Fibroblast of gingiva (primary cell): ENCODE measurements at places on chromosomes 13 and 19.

DNA sequence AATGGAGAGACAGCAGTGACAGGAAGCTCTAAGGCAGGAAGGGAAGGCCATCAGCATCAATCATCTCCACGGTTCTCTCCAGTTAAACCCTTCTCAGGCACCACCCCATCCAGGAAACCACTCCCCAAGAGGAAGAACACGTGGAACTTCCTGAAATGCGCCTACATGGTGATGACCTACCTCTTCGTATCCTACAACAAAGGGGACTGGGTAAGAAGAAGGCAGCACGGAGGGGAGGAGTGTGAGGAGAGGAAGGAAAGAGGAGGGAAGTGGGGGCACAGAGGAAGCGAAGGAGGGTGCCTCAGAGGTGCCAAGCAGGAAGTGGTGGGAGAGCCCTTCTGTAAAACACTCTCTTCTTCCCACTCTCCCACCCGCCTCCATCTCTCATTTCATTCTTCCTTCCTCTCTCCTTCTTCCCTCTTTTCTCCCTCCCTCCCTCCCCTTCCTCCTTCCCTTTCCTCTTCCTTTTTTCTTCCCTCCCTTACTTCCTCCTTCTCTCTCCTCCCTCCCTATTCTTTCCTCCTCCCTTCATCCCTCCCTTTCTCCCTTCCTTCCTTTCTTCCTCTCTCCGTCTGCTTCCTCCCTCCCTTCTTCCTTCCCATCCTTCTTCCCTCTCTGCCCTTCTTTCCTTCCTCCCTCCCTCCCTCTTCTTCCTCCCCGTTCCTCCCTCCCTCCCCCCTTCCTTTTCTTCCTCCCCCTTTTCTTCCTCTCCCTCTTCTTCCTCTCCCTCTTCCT, 12.6 kb downstream of the ZSCAN5A start:
- DNase-seq: no peak

GRCh38 chr13:48563626-48564025, 30.7 kb upstream of the RCBTB2 start:
- no peak for DNase-seq

DNA sequence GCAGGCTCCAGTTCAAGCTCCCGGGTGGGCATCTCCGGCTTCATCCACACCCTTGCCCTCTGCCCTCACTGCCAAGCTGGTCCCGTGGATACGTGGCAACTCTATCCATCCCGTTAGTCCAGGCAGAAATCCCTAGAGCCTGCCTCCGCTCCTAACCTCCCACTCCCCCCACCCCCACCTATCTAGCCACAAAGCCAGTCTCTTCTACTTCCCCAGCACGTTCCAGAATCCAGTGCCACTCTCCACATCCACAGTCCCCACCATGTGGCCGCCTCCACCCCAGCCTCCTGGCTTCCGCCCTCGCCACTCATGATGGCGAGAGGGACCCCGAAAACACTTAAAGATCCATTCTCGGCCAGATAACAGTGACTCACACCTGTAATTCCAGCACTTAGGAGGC, 3.8 kb downstream of the YIPF2 start:
- DNase-seq: no peak

DNA sequence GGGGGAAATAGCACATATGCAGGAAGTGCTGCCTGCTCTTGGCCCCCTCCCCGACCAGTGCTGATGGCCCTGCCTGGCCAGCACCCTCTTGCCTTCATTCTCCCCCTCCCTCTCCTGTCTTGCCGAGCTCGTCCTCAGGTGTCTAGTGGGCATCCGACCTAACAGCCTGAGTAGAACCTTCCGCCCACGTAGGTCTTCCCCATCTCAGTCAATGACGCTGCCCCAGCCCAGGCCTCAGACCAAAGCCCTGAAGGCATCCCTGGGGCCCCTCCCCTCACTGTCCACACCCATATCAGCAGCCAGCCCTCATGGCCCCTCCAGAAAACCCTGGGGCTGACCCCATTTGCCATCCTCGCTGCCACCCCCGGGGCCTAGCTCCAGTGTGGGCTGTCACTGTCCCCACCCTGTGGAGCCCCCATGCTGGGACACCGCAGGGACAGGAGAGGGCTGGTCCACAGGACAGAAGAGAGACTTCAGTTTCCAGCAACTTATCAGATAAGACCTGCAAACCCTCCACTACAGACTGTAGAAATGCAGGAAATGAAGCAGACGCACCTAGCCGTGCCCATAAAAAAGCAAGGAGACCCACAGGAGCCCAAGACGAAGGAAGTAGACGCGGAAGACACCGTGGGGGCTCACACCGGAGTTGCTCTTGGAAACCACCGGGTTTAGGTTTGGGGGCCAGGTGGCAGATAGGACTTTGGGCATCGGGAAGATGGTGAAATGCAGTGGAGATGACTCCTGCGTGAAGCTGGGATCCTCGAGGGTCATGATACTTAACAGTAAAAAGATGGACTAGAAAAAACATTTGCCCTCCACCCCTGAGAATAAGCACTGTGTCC, 38.3 kb downstream of the AP1M1 start:
- no peak for DNase-seq

GRCh38 chr13:97448503-97449251, 14.7 kb downstream of the RAP2A start:
- no peak for DNase-seq
